Activated CD4-positive, alpha-beta T cell treated with anti-CD3 and anti-CD28 coated beads, Interleukin-2, amount 10 ng/mL, durations not matched to agents 7 days and 5 days (primary cell): ENCODE measurements at places on chromosomes 4 and X. TPM values are rescaled to one million over a fixed set of nuclear protein-coding genes. Genes with fewer than 3 reads are reported as not detected.

LIAS gene
- 14.5 TPM for total RNA-seq

TMPRSS11F gene
- not detected for total RNA-seq

KIAA1210 gene
- total RNA-seq, result not detected

CT45A2 gene
- not detected for total RNA-seq

DNA sequence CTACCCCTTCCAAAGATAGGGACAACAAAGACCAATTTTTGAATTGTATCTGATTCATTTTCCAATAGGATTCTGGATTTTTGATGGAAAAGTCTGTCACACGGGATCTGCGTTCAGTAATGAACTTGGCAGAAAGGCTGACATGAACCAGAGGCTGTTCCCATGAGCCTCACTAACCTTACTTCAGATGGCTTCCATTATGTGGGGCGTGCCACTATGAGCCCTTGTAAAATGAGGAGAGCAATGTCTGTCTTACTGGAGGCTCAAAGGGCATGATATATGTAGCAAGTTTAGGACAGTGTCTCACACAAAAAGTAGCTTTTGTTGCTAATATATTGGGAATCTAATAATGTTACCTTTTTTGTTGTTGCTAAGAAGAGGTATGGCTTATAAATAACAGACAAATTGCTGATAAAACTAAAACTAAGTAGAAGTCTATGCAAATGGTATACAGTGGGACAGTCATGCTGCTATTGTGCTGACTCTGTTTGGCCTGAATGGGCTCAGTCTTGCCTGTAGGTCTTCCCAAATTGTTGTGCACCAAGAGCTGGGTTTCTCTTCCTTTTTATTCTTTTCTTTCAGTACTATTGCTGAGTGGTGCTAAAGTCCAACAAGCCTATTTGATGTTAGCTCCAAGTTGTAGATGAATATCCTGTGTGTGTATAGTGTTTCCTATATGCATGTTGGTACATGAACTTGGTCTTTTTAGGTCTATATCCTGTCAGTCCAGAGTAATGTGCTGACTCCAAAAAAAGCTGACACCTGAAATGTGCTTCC lies 132.1 kb downstream of the SPRY1 start:
- peaks cover 6% of the 10 kb centered on the region for H3K36me3 ChIP-seq
- peaks cover 2% of the 10 kb centered on the region for H3K4me1 ChIP-seq
- no peak for DNase-seq
- no peaks in the 10 kb centered on the region for H3K27me3 ChIP-seq
- H3K27ac ChIP-seq, result no peak overlapping the region
- H3K4me3 ChIP-seq, result no peak overlapping the region

DNA sequence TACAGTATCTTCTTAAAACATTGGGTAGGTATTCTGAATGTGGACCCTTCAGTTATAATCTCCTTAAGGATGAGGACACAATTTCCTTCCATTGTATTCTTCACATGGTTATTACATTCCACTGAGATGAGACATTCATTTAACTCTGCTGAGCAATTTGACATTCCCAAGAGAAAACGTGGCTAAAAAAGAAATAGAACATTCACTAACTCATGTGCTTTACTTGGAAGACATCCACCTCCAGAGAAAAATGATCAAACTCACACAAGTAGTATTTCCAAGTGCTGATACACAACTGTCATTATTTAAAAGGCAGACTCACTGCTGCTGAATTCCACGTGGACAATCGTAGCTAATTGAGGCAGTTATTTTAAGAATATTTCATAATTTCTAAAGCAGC lies 227.9 kb upstream of the ANKRD50 start:
- H3K36me3 ChIP-seq, result no peaks in the 10 kb centered on the region
- no peak overlapping the region for H3K27ac ChIP-seq
- no peak for DNase-seq
- H3K4me1 ChIP-seq, result no peaks in the 10 kb centered on the region

DNA sequence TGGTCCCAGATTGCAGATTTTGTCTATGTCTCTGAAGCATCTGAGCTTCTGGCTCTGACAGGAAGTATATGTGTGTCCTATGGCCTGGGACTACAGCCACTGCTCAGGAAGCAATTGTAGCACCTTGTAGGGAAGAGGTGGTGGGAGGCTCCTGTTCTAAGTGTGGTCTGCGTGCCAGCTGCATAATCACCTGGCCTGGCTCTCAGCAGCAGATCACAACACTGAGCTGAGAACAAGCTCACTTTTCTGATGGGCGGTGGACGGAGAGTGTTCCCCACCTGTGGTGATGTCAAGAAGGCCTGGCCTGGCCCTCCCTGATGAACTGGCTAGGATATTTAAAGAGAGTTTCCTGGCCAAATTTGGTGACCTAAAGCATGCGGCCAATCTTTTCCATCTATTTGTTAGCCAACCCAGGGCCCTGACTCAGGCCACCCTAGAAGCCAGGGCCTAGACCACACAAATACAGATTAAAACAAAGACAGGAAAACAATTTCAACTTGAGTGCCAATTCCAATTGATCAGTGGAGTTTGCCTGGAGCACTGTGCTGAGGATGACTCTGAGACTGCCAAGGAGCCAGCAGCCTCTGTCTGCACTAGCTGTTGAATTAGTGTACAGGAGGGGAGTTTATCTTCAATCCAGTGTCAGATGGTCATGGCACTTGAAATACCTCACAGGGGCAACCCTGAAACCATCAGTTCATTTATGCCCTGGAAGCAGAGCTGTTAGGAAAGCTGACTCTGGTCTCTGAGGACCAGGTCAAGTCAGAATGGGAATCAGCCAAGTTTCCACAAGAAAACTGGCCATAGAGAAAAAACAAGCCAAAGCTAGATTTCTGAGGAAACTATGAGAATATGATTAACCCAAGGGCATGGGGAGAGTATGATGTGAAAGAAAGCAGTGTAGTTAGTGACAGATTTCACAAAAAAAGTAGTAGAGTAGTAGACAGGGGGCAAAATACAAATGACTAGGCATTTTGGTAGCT lies 47.4 kb downstream of the PRDM5 start:
- H3K4me1 ChIP-seq, result no peaks in the 10 kb centered on the region
- peaks cover 8% of the 10 kb centered on the region for H3K27me3 ChIP-seq
- H3K4me3 ChIP-seq, result no peak overlapping the region
- H3K27ac ChIP-seq, result no peak overlapping the region
- no peak for DNase-seq

GRCh38 chr4:180350901-180351300 lies 1892.3 kb upstream of the TENM3 start:
- H3K4me1 ChIP-seq, result no peaks in the 10 kb centered on the region
- H3K27ac ChIP-seq, result no peak overlapping the region
- no peaks in the 10 kb centered on the region for H3K36me3 ChIP-seq
- H3K27me3 ChIP-seq, result no peaks in the 10 kb centered on the region
- no peak for DNase-seq

- H3K4me1 ChIP-seq, result no peaks in the 10 kb centered on the region
- H3K4me3 ChIP-seq, result no peak overlapping the region
- no peak for DNase-seq
- H3K36me3 ChIP-seq, result no peaks in the 10 kb centered on the region
Observed at GRCh38 chr4:27666943-27667342, 806.3 kb downstream of the STIM2 start.

GRCh38 chrX:63855896-63856295 lies 70.9 kb upstream of the ARHGEF9 start:
- H3K27ac ChIP-seq, result no peak overlapping the region
- no peaks in the 10 kb centered on the region for H3K27me3 ChIP-seq
